ENCODE measurements at places on chromosomes 3 and 15.

GRCh38 chr3:125186261-125186787 is 26.2 kb downstream of the SLC12A8 start:
- H3K4me1 ChIP-seq: peaks cover 4% of the 10 kb centered on the region
- no peaks in the 10 kb centered on the region for H3K36me3 ChIP-seq
- no peak for DNase-seq
- H3K4me3 ChIP-seq: no peak overlapping the region
- no peak overlapping the region for H3K27ac ChIP-seq
- no peaks in the 10 kb centered on the region for H3K27me3 ChIP-seq

DNA sequence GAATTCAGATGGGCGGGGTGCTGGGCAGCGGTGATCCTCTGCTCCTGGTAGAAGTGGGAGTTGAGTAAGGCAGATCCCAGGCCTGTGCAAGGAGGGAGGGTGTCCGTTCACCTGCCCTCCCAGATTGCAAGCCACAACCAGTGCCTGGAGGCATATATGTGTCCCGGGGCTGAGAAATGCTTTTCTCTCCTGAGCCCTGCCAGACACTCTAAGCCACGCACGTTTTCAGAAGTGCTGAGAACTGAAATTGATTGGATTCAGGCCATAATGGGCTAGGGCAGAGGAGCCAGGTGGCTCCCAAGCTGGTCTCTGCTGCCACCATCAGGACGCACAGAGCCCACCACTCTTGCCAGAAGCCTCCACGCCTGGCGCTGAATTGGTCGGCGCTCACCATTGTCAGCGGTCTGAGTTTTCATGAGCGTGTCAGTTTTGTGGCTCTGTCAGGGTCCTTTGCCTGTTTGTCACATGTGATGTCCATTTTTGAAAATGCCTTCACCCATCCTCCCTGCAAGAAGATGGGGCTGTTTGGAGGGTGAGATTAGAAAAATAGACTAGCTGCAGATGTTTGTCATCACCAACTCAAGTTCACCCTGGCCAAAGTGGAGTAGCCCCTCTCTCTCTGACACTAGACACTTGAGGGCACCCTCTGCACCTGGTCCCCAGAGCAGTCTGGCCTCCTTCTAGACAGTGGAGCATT is 15.4 kb upstream of the BFSP2 start:
- H3K4me1 ChIP-seq: no peaks in the 10 kb centered on the region
- H3K27me3 ChIP-seq: no peaks in the 10 kb centered on the region
- no peaks in the 10 kb centered on the region for H3K36me3 ChIP-seq
- no peak overlapping the region for H3K27ac ChIP-seq

DNA sequence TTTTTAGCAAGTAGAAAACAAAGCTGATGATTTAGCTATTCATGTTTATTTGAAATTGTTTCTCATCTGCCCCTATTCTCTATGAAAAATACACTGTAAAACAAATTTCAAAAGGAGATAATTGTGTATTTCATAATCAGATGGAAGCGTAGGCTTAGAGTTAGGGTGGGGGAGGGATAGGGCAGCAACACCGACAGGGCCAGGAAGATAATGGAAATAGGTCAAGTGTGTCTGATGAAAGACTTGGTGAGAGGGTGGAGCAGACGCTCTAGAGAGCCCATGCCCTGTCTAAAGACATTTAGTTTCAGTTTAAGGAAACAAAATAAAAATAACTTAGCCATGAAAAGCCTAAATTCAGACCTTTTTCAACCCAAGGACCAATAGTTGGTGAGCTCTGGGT is 51.6 kb upstream of the ARL6 start:
- no peak for DNase-seq
- H3K27ac ChIP-seq: no peak overlapping the region
- H3K27me3 ChIP-seq: peaks cover 7% of the 10 kb centered on the region
- no peaks in the 10 kb centered on the region for H3K36me3 ChIP-seq

DNA sequence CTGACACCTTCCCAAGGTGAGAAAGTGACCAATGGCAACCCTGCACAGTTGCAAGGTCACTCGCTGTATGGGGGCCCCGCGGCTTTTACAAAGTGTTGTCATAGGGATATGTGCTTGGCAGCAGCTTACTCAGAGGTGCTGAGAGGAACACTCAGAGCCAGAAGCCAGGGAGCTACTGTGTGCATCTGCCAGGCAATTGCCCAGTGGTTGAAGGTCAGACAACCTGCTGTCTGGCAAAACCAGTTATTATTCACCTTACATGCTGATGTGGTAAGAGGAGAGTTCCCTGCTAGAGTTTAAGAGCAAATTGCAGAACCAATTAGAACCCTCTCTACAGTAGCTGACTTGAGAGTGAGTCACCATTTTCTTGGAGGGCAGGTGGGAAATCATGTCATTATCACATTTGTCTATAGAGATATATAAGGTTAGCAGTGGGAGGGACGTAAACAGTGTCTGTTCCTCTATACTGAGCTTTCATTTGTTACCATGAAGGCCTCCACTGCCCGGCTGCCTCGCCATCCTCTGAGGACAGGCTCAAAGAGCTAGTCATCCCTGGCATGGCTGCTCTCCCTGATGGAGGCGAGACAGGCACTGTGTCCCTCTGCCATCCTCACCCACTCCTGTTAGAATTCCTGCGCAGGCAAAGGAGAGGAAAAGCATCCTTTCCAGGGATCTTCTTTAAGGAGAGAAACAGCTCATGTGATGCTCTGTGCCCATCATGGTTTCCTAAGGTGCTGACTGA is 274.4 kb downstream of the PLCL2 start:
- DNase-seq: no peak
- peaks cover 61% of the 10 kb centered on the region for H3K36me3 ChIP-seq
- no peak overlapping the region for H3K4me3 ChIP-seq
- H3K27me3 ChIP-seq: no peaks in the 10 kb centered on the region

DNA sequence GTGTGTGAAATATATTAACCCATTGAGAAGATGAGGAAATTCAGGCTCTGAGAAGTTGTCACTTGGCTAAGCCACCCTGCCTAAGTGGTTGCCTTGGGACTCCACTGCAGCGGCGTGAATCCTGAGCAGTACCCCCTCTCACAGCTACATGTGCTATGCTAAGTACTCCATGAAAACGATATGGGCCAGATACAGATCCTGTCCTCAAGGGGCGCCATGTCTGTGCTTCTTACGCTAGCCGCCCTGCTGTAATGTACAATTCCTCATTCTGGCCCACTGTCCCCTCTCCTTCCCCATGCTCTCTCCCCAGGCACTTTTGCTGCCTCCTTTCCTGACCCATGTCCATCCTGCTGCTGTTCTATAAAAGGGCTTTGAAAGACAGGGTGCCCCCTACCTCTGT is 140.3 kb downstream of the FEZF2 start:
- H3K36me3 ChIP-seq: no peaks in the 10 kb centered on the region
- no peak for DNase-seq
- peaks cover 11% of the 10 kb centered on the region for H3K27me3 ChIP-seq
- H3K4me1 ChIP-seq: no peaks in the 10 kb centered on the region
- H3K4me3 ChIP-seq: no peak overlapping the region

GRCh38 chr3:193248848-193249468 is 7.9 kb downstream of the PLAAT1 start:
- H3K4me3 ChIP-seq: no peak overlapping the region
- peaks cover 2% of the 10 kb centered on the region for H3K27me3 ChIP-seq
- H3K36me3 ChIP-seq: no peaks in the 10 kb centered on the region
- no peak for DNase-seq
- H3K4me1 ChIP-seq: no peaks in the 10 kb centered on the region
- no peak overlapping the region for H3K27ac ChIP-seq

DNA sequence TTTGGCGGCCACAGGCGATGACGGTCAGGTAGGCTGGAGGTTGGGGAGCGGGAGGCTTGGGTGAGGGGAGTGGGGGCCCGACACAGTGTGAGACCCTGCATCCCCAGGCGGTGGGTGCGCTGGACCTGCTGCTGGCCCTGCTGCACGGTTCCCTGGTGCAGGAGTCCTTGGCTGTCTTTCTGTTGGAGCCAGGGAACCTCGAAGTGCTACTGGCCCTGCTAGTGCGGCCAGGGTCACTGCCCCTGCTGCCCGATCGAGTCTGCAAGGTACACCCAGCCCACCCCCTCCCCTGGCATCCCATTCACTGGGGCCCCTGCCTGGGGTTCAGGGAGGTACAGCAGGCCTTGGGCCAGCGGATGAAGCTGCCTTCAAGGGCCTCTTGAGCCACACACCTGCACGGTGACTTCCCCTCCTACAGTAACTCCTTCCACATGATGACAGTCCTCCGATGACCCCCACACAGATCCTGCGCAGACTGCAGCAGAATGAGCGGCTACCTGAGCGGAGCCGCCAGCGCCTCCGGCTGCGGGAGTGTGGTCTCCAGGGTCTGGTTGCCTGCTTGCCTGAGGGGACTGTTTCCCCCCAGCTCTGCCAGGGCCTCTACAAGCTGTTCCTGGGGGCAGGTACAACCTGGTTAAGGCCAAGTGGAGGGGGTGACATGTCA is 19.5 kb downstream of the NBEAL2 start:
- no peaks in the 10 kb centered on the region for H3K27me3 ChIP-seq
- DNase-seq: no peak
- H3K4me3 ChIP-seq: no peak overlapping the region
- peaks cover 87% of the 10 kb centered on the region for H3K36me3 ChIP-seq
- H3K27ac ChIP-seq: no peak overlapping the region

DNA sequence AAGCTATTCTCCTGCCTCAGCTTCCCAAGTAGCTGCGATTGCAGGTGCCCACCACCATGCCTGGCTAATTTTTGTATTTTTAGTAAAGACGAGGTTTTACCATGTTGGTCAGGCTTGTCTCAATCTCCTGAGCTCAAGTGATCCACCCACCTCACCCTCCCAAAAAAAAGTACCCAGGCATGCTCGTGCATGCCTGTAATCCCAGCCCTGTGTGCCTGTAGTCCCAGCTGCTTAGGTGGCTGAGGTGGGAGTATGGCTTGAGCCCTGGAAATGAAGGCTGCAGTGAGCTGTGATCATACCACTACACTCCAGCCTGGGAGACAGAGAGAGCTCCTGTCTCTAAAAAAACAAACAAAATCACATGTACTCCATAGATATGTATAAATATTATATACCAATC is 176.5 kb downstream of the SOX2 start:
- H3K27me3 ChIP-seq: no peaks in the 10 kb centered on the region
- H3K4me1 ChIP-seq: no peaks in the 10 kb centered on the region
- no peak overlapping the region for H3K4me3 ChIP-seq
